ENCODE measurements at places on chromosomes 2 and 18.

DNA sequence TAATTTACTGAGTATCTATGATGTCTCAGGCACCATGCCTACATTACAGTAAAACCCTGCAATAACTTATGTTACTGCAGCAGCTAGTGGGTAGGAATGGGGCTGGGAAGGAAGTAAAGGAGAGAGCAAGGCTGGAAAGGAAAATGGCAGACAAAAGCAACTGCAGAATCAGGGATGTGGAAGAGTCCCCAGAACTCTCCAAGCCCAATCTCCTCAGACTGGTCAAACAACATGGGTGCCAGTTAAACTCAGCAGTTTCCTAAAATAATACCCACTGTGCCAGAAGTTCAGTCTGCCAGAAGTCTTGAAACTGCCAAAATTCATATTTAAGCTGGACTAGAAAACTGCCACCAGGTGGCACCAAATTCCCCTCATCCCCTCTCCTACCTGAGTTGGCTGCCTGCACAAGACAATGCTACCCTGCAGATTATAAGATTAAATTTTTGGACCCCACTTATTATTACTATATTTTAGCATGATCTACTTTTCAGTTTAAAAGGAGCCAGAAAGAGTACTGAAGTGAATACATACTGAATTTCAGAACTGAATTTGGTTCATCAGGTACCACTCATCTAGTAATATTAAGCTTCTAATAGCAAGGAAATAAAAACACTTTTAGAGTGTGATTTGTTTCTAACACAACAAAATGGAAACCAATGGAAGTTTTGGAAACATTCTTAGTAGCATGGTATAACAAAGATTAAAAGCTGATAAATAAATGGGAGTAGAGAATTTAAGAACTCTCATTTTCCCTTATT, 86.8 kb upstream of the DNER start:
- no peak for DNase-seq

DNA sequence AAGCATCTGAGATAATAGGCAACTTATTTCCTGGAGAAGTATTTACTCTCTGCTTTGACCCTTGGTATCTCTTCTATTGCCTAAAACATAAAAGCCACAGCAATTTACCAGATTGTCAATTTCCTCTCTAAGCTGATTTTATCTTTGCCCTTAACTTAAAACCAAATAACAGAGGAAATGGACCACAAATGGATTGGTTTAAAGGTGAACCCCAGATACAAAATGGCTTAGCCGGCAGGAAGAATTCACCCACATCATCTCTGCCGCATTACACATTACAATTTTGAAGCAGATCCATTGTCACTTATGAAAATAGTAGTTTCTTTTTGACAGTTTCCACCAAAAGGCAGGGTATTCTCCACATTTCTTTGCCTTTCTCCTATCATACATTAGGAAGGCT, 585.8 kb upstream of the CHAC2 start:
- no peak for DNase-seq

GRCh38 chr2:212489719-212490346, 48.8 kb downstream of the ERBB4 start:
- DNase-seq: no peak

DNA sequence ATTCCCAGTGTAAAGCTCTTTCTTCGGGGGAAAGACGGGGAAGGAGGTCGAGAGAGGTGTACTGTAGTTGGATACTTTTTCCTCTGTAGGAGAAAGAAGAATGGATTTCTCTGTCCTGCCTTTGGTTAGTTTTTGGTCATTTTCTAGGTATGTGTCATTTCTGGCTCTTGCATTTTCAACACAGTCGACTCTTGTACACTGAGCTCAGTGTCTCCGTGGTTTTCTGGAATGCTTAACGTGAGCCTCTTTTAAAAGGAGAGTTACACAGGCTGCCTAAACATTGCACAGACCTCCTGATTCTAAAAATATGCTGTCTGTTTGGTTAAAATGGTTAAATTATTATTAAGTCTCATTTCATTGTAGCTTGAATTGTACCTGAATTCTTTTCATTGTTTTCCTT, 21.8 kb upstream of the GLS start:
- no peak for DNase-seq

GRCh38 chr2:178512484-178512883, 32.2 kb downstream of the PLEKHA3 start:
- DNase-seq: no peak

DNA sequence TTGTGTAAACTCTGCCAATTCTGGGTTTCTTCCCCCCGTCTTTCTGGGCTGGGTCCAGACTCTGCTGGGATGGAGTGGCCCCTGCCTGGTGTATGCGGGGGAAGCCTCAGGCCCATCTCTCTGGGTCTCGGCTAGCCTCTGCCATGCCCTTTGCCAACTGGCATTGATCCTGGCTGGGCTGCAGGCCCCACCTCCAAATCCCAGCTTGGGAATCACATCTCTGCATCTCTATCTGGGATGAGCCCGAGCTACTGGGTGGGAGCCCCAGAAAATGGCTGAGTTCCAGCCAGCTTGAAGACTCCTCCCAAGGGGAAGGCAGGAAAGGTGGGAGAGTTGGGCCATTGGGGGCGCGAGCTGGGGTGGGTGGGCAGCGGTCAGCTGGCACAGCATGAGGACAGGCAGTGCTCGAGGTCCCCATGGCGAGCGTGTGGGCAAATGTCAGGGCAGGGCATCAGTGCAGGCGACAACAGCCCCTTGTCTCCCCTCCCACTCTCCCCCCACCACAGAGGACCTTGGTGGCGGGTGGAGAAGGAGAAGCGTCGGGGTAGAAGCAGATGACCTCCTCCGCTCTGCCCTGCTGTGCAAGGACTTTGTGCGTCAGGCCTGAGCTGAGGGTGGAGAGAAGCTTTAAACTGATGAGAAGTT, 139.4 kb downstream of the ASB1 start:
- no peak for DNase-seq

GRCh38 chr2:152492911-152493310, 157.9 kb downstream of the FMNL2 start:
- no peak for DNase-seq

GRCh38 chr2:46072101-46072820, 224.9 kb upstream of the EPAS1 start:
- DNase-seq: peak; percentile 65

DNA sequence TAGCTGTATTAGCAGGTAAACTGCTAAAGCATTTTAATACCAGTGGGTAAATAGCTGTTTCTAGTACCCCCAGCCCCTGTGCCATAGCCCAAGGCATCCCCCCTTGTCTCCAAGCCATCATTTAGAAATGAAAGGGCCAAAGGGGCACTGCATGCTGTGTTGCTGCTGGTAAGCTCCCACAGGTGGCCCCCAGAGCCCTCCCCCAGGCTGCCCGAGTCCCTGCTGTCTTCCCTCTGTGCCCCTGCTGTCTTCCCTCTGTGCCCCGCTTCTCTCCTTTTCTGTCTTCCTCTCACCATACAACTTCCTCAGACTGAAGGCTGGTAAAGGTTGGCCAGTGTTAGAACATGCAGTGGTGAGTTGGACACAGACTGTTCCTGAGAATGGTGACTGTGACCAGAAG, 42.1 kb downstream of the ZAP70 start:
- DNase-seq: no peak

DNA sequence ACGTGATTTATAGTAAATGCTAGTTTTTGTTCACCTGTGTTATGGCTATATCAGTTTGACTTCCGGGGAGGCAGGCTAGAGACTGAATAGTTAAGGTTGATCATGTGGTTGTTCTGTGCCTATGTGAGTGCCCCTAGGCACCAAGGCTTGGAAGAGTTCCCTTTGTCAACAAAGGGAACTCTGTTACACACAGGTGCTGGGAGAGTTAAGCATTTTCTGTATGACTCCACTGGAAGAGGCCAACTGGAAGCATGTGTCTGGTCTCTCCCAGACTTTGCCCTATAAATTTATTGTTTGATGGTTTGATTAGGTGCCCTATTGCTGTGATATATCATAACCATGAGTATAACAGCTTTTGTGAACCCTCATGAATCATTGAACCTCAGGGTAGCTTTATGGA, 63.8 kb downstream of the ARL6IP6 start:
- no peak for DNase-seq

GRCh38 chr2:49335546-49335945, 181.2 kb upstream of the FSHR start:
- no peak for DNase-seq

DNA sequence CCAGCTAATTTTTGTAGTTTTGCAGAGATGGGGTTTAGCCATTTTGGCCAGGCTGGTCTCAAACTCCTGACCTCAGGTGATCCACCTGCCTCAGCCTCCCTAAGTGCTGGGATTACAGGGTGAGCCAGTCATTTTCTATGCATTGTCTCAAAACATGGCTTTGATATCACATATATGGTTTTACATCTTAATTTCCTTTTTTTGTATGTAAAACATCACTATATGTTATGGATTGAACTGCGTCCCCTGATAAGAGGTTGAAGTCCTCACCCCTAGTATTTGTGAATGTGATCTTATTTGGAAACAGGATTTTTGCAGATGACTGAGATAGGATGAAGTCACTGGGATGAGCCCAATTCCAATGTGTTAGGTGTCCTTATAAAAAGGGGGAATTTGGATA, 89.8 kb upstream of the MYCN start:
- DNase-seq: no peak

DNA sequence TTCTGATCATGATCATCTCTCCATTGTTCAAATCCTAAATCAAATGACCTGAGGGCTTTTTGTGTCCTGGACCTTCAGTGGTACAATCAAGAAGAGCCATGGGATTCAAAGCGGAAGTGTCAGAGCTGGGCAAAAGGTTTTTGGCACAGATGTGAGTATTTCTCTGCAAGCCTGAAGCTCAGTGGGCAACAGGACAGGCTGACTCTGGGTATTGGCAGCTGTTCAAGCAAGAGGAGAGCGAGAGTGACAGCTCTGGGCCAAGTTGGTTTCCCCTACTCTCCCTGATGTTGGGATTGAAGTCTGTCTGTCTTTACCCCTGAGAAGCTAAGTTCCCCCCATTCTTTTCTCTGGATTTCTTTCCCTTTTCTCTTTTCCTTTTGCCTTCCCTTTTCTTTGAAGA, 33.3 kb downstream of the DSEL start:
- DNase-seq: no peak

DNA sequence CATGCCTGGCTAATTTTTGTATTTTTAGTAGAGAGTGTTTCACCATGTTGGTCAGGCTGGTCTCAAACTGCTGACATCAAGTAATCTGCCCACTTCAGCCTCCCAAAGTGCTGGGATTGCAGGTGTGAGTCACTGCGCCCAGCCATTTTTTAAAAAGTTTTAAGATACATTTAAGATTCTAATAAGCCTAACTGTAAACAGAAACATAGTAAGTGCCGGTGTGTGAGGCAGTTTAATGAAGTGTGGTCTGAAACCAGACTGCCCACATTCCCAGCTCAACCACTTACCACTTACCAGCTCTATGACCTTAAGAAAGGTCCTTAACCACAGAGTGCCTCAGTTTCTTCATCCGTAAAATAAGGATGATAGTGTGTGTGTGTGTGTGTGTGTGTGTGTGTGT, 42.4 kb downstream of the TMEM237 start:
- DNase-seq: no peak

- no peak for DNase-seq
Observed at GRCh38 chr2:15645300-15645699, 53.6 kb downstream of the DDX1 start.

DNA sequence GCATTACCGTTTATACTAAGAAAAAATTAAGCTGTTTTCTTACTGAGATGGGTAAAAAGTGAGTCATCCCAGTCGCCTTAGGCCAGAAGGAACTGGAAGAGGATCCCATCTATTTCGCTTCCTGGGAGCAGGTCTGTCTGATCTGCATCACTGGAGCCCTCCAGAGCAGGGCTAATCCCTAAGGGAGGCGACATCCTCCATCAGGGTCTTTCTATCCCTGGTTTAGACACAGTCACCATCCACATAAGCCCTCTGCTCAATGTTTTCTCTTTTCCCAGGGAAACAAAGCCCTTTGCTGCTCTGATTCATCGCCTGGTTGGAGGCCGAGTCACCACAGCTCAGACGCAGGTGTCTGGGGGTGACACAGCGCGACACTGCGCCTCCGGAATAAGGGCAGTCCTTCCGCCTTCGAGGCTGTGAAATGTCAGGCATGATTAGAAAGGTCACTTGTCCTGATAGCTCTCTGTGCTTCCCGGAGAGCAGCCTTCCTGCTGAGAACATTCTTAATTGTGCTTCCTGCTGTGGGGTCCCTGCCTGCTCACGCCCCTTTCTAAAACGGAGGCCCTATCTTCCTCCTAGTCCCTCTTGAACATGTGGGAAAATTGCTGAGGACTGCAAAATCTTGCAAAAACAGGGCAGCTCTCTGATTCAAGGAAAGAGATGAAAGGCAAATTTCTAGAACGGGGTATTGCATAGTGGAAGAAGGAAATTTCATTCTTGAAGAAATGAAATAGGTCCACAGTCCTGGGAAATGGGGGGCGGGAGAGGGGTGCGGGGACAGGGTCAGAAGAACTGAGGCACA, 56.3 kb downstream of the MARCHF4 start:
- DNase-seq: no peak

GRCh38 chr18:74896390-74896991, 298.8 kb downstream of the ZNF407 start:
- DNase-seq: no peak

GRCh38 chr18:6722690-6723089, 6.8 kb upstream of the ARHGAP28 start:
- no peak for DNase-seq

GRCh38 chr18:49016648-49017539, 66.1 kb upstream of the SMAD7 start:
- peak; percentile 64 for DNase-seq

DNA sequence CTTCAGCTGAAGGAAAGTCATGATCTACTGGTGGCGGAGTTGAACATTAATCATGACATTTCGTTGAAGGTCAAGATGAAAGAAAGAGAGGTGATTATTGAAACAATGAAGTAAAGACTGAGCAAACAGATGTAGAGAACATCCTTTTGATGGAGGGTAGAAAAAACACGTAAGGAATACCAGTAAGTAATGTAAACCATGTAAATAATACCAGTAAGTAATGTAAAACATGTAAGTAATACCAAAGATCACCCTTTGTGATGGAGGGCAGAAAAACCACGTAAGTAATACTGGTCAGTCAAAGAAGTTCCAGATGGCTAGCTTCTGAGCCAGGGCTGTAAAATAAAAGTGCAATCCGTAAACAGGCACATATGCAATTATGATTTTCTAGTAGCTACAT, 1387.7 kb downstream of the SUCLG1 start:
- DNase-seq: no peak

DNA sequence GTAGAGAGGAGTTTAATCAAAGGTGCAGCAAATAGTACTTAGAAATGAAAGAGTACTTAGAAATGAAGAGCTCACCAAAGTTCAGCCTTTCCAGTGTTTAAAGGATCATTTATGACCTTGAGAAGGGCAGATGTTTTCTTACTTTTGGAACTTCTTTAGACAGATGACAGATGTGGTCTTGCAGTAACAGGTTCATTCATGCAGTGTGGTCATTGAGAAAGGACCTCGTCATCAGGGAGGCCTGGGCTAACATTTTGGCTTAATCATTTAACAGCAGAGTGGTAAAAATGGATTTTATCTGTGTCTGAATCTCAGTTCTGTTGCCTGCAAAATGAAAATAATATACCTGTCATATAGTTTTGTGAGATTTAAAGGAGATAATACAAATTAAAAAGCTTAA, 75.1 kb upstream of the NT5C1B start:
- no peak for DNase-seq

- no peak for DNase-seq
Observed at GRCh38 chr2:216563646-216564045, 65.0 kb downstream of the RPL37A start.

GRCh38 chr2:18074476-18074875, 196.0 kb downstream of the KCNS3 start:
- DNase-seq: no peak
